ENCODE measurements at places on chromosomes 5 and 9. TPM values are rescaled to one million over a fixed set of nuclear protein-coding genes. Genes with fewer than 3 reads are reported as not detected.
A peak's percentile ranks its signal among the peaks of the same experiment; 100 is the strongest.

DNA sequence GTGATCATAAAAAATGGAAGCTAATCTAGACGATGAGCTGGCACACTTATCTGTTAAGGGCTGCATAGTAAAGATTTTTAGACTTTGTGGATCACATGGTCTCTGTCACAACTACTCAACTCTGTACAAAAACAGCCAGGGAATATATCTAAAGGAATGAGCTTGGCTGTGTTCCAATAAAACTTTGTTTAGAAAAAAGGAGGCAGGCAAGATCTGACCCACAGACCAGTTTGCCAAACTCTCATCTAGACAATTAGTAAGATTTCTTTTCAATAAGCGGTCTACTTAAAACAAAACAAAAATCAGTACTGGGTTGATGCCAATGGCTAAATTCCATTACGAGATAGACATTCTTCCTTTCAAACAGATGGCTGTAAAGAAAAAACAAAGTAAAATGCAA, 53.0 kb upstream of the RETREG1 start:
- no peak for DNase-seq
- H3K27me3 ChIP-seq = peaks cover 4% of the 10 kb centered on the region
- H3K27ac ChIP-seq = no peak overlapping the region
- no peak overlapping the region for H3K4me3 ChIP-seq
- H3K4me1 ChIP-seq = peaks cover 8% of the 10 kb centered on the region

DNA sequence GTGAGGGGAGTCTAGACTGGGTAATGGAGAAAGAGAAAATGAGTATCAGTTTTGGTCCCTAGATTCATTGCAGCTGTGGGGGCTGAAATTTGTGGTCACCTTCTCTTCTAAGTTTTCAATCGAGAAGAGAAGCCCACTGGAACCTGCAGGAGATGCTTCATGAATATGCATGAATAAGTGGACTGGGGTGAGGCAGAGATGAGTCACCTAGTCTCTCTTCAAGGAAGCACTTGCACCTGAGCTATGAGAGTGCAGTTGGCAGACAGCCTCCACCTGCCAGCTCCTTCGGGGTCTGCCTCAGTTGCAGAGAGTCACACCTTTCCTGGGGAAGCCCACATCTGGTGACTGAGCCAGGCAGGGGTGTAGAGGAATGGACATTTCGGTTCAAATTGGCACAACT, 69.1 kb downstream of the ZNF366 start:
- DNase-seq = no peak
- H3K27me3 ChIP-seq = no peaks in the 10 kb centered on the region
- H3K4me1 ChIP-seq = peaks cover 5% of the 10 kb centered on the region
- no peak overlapping the region for H3K4me3 ChIP-seq

DNA sequence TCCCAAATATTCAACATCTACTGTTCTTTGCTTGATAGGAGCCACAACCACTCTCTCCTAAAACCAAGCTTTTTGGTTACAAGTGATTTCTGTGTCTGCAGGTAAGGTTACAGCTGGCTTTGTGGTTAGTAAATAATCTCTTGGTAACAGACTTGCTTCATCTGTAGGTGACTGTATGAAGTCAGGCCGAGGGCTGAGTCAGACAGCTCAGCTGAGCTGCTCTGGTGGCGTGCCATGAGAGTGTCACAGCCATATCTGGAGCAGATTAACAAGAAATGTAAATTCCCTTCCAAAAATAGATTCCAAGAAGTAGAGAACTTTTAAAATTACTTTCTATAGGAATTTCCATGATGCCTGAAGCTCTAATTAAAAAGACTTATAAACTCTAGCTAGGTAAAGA, 23.7 kb upstream of the TAS2R1 start:
- no peak overlapping the region for H3K4me3 ChIP-seq
- H3K27me3 ChIP-seq = peaks cover 5% of the 10 kb centered on the region
- H3K27ac ChIP-seq = no peak overlapping the region
- H3K4me1 ChIP-seq = no peaks in the 10 kb centered on the region
- H3K36me3 ChIP-seq = no peaks in the 10 kb centered on the region
- no peak for DNase-seq

DNA sequence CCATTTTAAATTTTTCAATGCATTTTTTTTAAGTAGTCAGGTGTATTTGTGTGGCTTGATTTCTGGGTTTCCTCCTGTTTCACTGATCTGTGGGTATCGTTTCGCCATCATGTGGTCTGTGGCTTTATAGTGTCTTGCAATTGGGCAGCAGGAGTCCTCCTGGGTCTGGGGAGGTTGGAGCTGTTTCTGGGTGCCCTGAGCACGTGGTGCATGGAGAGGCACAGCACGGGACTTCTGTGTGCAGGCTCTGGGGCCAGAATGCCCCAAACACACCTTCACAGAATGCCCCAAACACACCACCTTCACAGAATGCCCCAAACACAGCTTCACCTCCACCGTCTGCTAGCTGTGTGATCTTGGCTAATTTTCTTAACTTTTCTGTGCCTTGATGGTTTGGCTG, 82.6 kb upstream of the COL5A1 start:
- DNase-seq = no peak
- H3K36me3 ChIP-seq = no peaks in the 10 kb centered on the region
- no peak overlapping the region for H3K4me3 ChIP-seq
- H3K4me1 ChIP-seq = peaks cover 12% of the 10 kb centered on the region
- no peak overlapping the region for H3K27ac ChIP-seq

Gene ROR2
- total RNA-seq = 51.1 TPM

DNA sequence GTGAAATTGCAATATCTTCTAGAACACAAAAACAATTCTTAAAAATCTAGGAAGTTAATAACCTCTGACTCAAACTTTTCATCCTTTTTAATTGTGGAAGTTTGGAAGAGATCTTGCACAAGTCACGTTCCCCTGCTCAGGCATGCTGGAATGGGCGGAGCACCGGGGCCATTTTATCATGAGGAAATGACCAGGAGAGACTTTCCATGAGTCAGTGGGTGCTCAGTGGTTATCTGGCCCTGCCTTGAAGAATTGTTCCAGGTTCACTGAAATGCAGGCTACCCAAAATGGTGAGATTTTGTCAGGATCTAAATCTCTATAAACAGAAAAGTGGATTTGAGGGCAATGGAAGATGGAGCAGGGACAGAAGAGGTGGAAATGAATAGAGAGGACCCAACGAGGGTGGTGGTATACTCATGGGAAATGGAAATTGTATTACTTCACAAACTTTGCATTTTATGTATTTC, 61.2 kb downstream of the FYB1 start:
- DNase-seq = no peak
- no peaks in the 10 kb centered on the region for H3K36me3 ChIP-seq
- H3K4me1 ChIP-seq = no peaks in the 10 kb centered on the region
- no peak overlapping the region for H3K27ac ChIP-seq

Gene LRRC70
- total RNA-seq = 0.91 TPM

DNA sequence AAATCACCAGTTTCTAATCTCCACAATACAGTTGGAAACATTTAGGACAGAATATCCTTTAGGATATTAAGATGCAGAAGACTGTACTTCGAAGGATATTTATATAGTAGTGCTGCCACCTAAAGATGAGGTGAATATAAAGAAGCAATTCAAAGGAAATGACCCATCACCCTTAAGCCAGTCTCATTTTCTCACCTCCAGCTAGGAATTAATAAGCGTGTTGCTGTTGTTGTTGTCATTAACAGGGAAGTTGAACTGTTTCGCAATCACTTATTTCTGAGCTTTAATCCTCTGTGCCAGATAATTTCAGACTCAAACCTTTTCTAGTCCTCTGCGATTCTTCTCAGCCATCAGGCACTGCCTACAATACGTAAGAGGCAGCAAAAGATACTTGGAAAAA, 7.8 kb upstream of the PURA start:
- DNase-seq = no peak
- no peak overlapping the region for H3K27ac ChIP-seq
- H3K27me3 ChIP-seq = peaks cover 16% of the 10 kb centered on the region
- no peaks in the 10 kb centered on the region for H3K36me3 ChIP-seq

DNA sequence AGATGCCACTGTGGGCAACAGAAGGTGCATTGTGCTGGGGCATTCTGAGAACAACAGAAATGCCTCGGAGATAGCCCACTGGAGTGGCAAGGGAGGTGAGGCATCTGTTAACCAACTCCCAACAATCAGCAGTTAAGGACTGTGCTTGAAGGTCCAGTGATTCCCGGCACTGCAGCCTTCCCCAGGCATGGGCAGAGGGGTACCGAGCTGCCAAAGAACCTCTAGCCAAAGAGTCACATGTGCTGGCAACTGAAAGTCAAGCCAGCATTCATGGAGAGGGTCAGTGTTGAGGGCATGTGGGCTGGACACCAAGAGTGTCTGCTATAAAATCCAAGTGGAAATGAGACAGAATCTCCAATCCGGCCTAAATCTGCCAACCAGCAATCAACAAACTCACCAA, 149.6 kb downstream of the ASTN2 start:
- H3K4me3 ChIP-seq = no peak overlapping the region
- H3K4me1 ChIP-seq = peaks cover 15% of the 10 kb centered on the region
- H3K36me3 ChIP-seq = no peaks in the 10 kb centered on the region

Gene OR1J1
- not detected for total RNA-seq

GRCh38 chr5:63263411-63263810, 684.8 kb downstream of the LRRC70 start:
- H3K4me3 ChIP-seq = no peak overlapping the region
- peaks cover 12% of the 10 kb centered on the region for H3K4me1 ChIP-seq
- no peaks in the 10 kb centered on the region for H3K36me3 ChIP-seq
- no peak for DNase-seq
- H3K27ac ChIP-seq = no peak overlapping the region

Gene PCDHA6
- total RNA-seq = 29.8 TPM

- H3K4me1 ChIP-seq = peaks cover 3% of the 10 kb centered on the region
- H3K4me3 ChIP-seq = peak overlapping the region; percentile 96
- peaks cover 22% of the 10 kb centered on the region for H3K27me3 ChIP-seq
- no peak overlapping the region for H3K27ac ChIP-seq
- H3K36me3 ChIP-seq = peaks cover 9% of the 10 kb centered on the region
Observed at GRCh38 chr5:157669701-157670097, 1.6 kb upstream of the C5orf52 start.

- no peaks in the 10 kb centered on the region for H3K4me1 ChIP-seq
- no peak for DNase-seq
- no peak overlapping the region for H3K4me3 ChIP-seq
- no peak overlapping the region for H3K27ac ChIP-seq
Observed at GRCh38 chr5:106254784-106255183, 1416.0 kb downstream of the EFNA5 start.

Gene PTGDS
- not detected for total RNA-seq

DNA sequence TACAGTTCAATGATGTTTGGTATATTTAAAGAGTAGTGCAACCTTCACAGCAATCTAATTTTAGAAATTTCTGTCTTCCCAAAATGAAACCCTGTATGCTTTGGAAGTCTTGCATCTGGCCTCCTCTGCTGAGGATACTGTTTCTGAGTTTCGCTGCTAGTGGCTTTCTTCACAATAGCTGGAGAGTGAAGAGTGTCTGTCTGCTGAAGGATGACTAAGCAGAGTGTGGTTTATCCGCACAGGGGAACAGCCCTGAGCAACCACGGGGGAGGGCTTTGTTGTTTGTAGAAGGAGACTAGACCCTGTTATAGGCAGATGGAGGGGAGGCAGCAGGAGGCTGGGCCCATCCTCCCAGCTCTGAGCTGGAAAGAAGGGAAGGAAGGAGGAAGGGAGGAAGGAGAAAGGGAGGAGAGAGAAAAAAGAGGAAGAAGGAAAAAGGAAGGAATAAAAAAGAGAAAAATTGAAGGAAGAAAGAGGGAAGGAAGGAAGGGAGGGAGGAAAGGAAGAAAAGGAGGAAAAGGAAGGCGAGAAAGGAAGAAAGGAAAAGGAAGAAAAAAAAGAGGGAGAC, 10.5 kb upstream of the IRX2 start:
- peaks cover 6% of the 10 kb centered on the region for H3K27me3 ChIP-seq
- H3K4me3 ChIP-seq = no peak overlapping the region
- no peak for DNase-seq
- no peaks in the 10 kb centered on the region for H3K36me3 ChIP-seq

DNA sequence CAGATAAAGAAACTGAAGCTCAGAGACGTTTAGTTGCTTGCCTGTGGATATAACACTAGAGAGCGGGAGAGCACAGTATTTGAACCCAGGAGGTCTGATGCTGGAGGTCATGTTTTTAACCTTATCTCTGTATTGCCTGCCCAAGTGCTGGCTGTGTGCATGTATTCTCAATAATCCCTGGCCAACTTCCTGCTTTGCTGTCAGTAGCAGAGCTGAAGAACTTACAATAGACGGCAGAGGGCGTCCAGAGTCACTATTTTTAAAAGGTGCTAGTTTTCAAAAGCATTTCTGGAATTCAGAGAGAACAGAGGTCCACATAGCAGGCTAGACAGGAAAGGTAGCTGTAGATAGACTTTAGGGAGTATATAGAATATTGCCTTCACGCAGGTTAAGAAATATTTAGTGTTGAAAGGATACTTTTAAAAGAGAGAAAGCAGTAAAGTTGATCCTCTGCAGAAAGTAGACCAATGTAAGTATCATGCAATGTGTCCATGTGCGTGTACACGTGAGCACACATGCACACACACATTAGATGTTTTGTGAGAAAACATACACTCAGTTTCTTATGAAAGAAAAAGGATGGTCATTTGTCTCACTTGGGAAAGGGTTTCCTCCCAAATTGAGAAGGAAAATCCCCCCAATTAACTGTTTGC, 46.3 kb downstream of the PTCD2 start:
- peaks cover 5% of the 10 kb centered on the region for H3K4me1 ChIP-seq
- H3K4me3 ChIP-seq = no peak overlapping the region
- H3K27ac ChIP-seq = no peak overlapping the region
- DNase-seq = peak; percentile 43

DNA sequence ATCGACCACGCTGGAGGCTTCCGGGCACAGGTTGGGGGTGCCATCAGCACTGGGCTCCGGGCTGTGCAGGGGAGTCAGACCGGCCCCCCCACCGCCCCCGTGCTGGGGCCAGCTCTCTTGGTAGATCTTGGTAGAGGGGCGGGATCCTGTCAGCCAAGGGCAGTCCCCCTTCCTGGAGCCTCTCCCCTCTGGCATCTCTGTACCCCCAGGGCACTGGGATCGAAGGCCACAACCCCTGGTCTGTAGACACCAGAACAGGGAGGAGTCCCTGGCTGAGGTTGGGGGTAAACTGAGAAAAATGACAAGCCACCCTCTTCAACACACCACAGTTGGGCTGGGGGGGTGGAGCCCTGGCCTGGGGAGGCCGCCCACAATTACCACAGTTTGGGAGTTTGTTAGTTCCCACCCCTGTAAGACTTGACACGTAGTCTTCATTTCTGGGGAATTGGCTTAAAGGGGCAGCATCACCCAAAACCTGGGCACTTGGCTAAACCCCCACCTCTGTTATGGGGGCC, 882 bp downstream of the CERCAM start:
- peaks cover 4% of the 10 kb centered on the region for H3K27me3 ChIP-seq
- no peak overlapping the region for H3K27ac ChIP-seq
- H3K4me1 ChIP-seq = peaks cover 4% of the 10 kb centered on the region
- no peak for DNase-seq
- peak overlapping the region; percentile 67 for H3K4me3 ChIP-seq

- peaks cover 16% of the 10 kb centered on the region for H3K4me1 ChIP-seq
- peaks cover 17% of the 10 kb centered on the region for H3K36me3 ChIP-seq
- peak overlapping the region; percentile 95 for H3K4me3 ChIP-seq
- DNase-seq = no peak
Observed at GRCh38 chr5:1443991-1444360, 1.3 kb downstream of the SLC6A3 start.

Gene ASB6
- 25.4 TPM for total RNA-seq

Gene AGXT2
- total RNA-seq = not detected

Gene ECSCR
- total RNA-seq = not detected
